ENCODE measurements at places on chromosomes 1 and 21.

DNA sequence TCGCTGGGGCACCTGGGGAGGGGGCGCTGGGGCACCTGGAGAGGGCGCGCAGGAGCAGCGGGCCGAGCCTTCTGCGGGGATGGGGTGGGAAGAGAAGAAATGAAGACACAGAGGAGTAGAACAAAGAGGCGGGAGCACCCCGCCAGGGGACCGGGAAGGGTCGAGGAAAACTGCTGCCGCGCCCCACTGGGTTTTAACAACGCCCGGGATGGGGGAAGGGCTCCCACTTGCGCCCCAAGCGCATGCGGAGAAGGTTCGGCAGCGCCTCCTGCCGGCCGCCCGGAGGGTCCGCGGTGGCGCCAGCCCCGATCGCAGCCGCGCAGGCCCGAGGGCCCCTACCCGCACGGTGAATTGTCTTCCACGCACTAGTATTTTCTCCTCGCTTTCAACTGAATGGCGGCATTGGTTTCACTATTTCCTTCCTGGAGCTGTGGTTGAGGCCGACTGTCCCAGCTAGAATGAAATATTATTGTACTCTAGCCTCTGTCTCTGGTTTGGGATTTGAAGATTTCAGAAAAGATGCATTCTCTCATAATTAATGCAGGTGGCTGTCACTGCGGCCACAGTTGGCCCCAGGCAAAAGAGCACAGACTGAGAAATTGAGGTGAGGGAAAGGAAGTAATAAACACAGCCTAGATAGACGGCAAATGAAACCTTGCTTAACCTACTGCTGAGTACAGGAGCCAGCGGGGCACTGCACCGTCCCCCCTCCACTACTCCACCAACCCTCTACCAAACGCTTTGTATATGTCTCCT lies 57.3 kb downstream of the MAB21L3 start:
- DNase-seq = peak; percentile 75

- no peak for DNase-seq
These were observed 23.0 kb downstream of the CHD5 start for GRCh38 chr1:6157132-6157527.

- DNase-seq = no peak
These were observed 276.4 kb upstream of the PRMT6 start for GRCh38 chr1:106780066-106780465.

GRCh38 chr1:69976896-69977295 lies 228.5 kb downstream of the LRRC40 start:
- no peak for DNase-seq

- no peak for DNase-seq
These were observed 408.4 kb upstream of the PTBP2 start for GRCh38 chr1:96313216-96313615.

- DNase-seq = no peak
These were observed 87.4 kb downstream of the ROR1 start for GRCh38 chr1:63861052-63861691.

- DNase-seq = no peak
These were observed 22.3 kb downstream of the C1orf146 start for GRCh38 chr1:92240034-92240433.

DNA sequence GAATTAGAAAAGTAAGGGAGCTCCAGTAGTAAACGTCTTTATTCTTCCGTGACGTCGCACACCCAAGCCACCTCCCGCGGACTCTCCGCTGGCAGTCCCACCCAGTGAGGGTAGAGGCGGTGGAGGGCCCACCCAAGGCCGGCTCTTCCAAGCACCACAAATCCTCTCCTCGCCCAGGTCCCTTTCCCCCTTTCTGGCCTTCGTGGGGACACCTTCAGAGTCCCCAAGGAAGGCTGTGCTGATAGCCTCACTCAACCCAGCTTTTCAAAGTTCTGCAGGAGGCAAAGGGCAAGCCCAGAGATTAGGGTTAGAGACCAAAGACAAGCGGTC lies 349 bp upstream of the GPN2 start:
- DNase-seq = no peak

DNA sequence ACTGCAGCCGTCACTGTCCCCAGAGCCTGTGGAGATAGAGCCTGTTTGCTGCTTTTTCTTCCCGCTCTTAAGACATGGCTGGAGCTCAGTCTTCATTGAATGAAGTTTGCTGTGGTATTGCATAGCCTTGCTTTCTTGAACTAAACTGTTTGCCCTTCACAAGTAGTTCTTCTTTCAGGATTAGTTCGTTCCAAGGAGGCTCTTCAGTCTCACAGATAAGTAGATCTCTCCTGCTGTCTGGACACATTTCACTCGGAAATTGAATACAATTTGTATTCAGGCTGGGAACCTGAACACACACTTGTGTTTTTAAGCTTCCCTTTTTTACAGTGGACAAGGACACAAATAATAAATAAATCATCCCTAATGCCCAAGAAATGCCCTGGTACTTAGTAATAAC lies 34.7 kb downstream of the IFNAR1 start:
- no peak for DNase-seq

- DNase-seq = no peak
These were observed 10.8 kb downstream of the ASAP3 start for GRCh38 chr1:23473037-23473800.

Measured in T-helper 2 cell treated with Interferon-gamma antibody and Interleukin-4, amounts not matched to agents 5 μg/mL and 100 μg/mL, for 36 hours (primary cell).